ENCODE measurements at places on chromosomes 2 and 18.

DNA sequence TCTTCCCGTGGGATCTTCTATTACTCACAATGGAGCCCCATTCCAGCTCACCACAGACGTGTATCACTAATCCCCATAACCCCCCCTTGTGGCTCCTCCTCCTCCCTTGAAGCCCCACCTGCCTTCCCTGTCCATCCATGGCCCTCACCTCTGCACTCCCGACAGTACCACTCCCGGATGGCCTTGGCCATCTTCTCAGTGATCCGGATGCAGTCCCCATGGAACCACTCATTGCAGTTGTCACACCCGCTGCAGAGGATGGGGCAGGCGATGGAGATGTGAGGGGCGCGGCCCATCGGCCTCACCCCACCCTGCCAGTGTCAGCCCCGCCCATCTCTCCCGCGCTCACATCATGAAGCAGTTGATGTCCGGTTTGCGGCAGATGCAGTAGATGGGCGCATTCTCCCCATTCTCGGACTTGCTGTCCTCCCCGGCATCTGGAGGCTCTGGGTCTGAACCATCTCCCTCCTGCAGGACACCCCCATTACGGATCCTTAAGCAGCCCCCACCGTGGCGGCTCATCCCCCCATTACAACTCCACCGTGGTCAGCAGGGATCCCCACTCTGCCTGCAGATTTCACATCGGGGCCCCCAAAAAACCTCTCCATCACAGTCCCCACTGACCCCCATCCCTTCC lies 983 bp downstream of the CXXC1 start:
- DNase-seq, result no peak

GRCh38 chr2:213149294-213149875 lies 2.0 kb downstream of the IKZF2 start:
- no peak for DNase-seq

GRCh38 chr2:7226501-7226900 lies 309.3 kb downstream of the RNF144A start:
- no peak for DNase-seq

DNA sequence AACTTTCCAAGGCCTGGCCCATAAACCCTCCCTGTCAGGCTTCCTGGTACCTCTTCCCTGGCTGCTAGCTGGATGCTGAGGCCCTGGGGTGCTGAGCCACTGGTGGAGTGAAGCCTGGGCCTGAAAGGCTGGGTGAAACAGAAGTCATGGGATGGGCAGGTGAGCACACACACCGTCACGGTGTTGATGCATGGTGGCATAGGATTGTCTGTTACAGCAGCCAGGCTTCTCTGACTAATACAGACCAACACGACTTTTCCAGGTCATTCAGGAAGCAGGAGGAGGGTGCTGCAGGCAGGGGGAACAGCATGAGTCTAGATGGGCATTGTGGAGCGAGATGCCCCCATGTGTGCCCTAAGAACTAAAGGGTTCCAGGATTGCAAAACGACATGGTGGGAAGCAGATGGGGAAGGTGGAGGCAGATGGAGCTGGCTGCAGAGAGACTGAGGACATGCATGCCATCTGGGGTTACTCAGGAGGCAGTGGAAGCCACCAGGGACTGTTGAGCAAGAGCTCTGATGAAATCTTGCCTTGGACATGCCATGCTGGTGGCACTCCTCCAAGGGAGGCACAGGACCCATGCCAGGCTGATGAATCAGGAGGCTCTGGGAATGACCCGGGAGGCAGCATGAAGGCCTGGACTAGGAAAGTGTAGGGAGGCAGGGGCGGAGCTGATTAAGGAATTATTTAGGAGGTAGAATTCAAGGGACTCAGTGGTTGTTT lies 480.9 kb downstream of the TSN start:
- no peak for DNase-seq

DNA sequence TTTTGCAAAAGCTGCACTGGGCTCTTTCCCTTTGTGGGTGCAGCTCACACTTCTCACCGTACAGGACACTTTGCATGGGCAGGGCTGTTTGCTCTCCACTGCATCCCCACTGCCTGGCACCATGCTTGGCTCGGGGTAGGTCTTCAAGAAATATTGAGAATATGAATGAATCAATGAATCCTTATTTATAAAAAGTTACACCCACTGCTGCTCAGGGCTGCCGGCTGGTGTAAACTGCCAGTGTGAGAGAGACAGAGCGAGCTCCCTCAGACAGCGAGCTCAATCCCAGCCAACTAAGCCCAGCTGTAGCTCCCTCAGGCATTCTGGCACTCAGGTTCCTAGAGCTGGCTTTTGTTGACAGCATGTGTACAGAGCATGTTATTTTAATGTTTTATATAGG lies 3.4 kb downstream of the TMEM185B start:
- no peak for DNase-seq

DNA sequence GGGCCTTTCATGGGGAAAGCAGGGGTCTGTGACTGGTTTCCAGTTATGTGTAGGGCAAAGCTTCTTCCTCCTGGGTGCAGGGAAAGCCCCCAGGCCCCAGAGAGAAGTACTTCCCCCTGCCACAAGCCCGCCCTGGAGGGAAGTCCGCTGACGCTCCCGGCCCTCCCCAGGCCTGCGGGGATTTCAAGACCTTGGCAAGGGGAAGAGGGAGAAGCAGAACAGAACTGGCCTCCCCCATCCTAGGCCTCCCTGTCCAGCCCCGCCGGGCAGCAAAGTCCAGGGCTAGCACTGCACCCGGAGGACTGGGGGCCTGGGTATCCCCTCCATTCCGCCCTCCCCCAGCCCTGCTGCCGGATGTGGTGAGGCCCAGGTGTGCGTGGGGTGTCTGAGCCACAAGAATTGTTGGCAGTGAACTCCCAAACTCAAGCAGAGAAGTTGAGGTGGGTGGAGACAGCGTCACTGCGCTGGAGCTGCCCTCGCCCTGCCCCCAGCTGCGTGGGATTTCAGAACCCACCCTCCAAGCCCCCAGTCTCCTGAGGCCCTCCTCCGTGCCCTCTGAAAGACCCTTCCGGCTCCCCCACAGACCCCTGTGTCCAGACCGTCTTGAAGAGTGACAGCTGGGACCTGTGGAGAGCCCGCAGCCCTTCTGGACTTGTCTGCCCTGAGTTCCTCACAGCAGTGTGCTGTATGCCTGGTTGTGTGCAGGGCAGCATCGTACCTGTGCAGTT lies 1.1 kb upstream of the DUSP2 start:
- DNase-seq, result peak; percentile 77

- DNase-seq, result peak; percentile 92
Measured at GRCh38 chr2:181891258-181891965, at the start of gene ITPRID2. Gene ITPRID2, plus strand, starts transcription at chr2:181891730. Its CDS starts 337 bp downstream, at chr2:181892067.

GRCh38 chr18:79548077-79548450 lies 131.5 kb upstream of the CTDP1 start:
- peak; percentile 42 for DNase-seq

DNA sequence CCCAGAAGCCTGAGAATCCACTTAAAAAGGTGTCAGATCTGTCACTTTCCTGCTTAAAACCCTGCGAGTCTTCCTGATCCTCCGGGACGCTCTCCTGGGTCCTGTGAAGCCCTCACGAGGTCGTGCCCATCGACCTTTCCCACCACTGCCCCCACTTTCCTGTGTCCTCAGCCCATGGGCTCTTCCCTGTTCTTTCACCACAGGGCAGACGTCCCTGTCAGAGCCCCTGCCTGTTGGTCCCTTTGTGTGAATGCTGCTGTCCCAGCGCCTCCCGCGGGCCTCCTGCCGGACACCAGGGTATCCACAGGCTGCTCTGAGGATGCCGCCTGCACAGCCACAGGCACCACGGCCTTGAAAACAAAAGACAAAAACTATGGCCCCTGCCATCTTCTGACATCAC lies 125.6 kb downstream of the TMEM18 start:
- no peak for DNase-seq

DNA sequence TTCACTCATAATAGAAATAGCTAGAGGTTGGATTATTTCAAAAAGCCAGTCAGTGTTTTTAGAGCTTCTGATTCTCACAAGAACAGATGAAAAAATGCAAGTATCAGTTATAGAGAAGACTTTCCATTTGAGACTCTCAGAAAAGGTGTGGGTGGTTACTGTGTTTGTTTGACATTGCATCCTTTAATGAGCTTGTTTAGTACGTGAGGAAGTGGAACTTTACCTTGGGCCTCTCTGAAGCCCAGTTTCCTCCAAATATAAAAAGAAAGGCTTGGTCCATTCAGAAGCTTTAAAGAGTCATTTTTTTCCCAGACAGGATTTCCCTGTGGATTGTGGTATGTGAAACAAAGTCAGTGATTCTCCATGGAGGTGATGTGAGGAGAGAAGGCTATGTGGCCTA lies 89.9 kb upstream of the RANBP2 start:
- DNase-seq, result no peak

DNA sequence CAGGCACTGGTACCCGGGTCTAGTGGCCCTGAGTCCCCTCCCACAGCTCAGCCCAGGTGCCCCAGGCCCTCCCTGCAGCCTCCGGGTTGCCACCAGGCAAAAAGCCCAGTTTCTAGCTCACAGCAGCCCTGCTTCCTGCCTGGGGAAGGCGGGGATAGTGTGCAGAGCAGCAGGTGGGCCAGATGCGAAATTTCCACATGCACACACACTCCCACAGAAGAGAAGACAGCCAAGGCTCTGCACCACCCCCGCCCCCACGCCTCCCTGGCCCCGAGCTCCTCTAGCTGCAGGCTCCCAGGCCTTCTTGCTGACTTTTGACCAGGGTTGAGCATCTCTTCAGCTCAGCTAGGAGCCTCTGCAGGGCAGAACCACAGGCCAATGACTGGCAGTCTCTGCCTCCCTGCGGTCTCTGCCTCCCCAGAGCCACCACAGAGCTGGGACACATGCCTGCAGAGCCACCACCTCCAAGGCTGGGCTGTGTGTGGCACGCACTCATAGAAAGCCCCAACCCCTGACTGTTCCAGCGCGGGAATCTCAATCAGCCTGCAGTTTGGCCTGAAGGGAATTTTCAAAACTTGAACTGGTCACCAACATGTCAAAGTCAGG lies 7.2 kb downstream of the SLC66A2 start:
- no peak for DNase-seq

DNA sequence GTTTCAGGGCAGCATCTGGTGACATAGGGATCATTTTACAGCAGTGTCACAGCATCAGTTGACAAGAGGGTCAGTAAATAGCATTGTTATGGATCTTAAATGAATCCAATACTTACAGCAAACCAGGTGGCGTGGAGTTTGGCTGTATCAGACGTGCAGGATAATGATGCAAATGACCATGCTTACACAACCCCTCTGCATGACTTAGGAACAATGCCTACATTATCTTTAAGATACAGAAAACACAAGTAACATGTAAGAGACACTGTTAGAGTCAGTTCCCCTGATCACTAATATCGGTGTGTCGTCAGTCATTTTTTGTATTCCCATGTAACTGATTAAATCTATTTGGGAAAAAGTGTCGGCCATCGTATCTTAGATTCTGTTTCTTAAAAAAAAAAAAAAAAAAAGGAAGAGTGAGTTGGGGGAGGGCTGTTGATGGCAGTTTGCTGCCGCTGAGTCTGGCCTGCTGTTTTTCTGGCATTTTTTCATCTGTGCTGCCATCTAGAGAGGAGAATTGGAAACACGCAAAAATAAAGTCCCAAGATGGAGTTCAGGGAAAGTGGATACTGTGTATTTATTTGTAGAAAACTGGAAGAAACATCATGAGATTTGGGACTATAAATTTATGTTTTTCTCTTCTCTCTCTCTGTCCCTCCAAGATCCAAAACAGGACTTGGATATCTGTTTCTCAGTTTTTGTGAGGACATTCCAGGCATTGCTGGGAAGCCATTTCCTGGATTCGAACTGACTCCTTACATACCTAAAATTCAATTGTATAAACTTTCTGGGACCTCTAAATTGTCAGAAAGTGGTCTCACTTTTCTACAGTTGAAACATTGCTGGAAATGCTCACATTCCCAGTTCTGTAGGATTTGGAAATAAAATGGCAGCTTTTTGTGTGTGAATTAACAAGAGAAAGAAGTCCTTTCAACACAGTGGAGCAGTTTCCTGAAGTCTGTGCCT lies 60.3 kb upstream of the AGPS start:
- DNase-seq, result peak; percentile 49

- no peak for DNase-seq
Measured at GRCh38 chr18:41690332-41691127, 264.5 kb upstream of the PIK3C3 start.
